ENCODE measurements at places on chromosomes 4 and X.

- no peak for DNase-seq
Measured at GRCh38 chr4:24195991-24196736, 306.3 kb upstream of the PPARGC1A start.

DNA sequence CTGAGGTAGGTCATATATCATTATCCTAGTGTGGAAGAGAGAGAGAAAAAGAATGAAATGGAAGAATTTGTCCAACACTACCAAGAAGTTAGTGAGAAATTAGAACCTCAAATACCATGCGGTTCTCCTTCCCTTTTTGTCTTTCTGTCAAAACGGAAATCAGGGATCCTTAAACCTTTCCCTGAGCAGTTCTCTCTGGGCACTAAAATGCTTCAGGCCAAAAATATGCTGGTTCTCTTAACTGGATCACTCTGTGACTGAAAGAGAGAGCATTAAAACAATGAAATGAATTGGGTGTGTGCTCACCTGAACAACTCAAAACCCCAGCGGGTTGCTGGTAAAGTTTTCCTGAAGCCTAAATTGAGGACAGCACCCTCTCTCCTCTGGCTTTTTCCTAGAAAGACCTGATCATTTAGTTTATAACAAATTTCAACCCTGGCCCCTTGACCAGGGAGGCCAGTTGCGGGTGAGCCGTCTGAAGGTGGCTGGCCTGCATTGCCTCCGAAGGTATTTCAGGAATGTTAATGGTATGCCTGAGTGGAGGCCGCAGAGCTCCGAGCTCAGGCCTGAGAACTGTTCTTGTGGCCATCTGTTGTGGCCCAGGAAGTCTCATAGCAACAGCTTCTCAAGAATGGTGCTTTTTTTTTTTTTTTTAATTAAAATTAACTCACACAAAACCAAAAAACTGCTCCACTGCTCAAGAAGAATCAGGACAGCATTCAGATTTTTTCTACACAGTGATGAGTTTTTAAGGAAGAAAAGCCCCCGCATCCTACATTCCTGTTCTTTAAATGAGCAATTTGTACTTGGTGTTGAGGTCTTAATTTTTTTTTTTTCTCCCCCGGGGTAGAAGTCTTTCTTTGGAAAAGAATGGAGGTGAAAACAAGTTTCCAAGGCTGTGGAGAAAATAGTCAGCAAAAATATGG, 155.1 kb downstream of the SHROOM3 start:
- no peak for DNase-seq

DNA sequence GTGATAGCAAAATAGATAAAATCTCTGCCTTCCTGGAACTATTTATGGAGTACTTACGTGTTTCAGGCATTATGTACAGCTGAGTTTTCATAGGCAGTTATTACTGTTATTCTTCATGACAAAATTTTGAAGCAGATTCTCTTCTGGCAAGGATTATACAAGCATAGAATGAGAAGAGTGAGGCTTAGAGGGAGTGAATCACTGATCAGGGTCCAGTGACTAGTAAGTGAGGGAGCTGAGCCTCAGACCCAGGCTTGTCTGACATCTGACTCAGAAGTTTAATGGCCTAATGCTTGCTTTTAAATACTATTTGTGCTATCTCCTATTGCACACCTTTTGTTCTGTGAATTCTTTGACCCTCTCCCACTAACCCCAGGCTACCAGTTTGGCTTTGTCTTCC, 110.6 kb downstream of the DTHD1 start:
- DNase-seq: no peak

DNA sequence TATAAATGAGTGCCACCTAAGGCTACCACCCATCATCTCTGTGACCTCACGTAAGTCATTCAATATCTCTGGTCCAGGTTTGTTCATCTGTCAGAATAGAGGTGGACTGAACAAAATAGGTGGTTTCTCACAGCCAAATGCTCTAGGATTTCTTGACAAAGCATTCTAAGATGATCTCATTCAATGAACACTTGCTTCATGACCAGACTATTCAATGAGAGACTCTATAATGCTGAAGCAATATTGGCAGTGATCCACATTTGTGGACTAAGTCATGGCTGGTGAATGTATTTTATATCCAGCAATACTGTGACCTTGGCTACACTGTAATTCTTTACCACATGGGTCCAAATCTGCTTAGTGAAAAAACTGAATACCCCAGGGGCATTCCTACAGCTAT, 37.9 kb downstream of the LDB2 start:
- DNase-seq: no peak

DNA sequence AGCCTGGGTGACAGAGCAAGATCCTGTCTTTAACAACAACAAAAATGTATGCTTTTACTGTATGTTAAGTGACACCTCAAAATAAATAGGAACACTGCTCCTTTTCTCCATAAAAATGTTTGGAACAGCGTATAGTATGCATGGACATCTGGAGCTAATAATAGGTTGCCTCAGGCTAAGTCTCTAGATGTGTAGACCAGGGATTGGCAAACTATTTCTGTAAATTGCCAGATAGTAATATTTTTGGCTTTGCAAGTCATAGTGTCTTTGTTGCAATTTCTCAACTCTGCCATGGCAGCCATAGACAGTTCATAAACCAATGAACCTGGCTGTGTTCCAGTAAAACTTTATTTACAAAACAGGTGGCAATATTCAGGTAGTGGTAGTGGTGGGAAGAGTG, 76.6 kb upstream of the CBLL2 start:
- DNase-seq: no peak

GRCh38 chr4:7625071-7625470, 190.3 kb upstream of the PSAPL1 start:
- no peak for DNase-seq

GRCh38 chr4:127210893-127211649, 421.7 kb upstream of the INTU start:
- no peak for DNase-seq

DNA sequence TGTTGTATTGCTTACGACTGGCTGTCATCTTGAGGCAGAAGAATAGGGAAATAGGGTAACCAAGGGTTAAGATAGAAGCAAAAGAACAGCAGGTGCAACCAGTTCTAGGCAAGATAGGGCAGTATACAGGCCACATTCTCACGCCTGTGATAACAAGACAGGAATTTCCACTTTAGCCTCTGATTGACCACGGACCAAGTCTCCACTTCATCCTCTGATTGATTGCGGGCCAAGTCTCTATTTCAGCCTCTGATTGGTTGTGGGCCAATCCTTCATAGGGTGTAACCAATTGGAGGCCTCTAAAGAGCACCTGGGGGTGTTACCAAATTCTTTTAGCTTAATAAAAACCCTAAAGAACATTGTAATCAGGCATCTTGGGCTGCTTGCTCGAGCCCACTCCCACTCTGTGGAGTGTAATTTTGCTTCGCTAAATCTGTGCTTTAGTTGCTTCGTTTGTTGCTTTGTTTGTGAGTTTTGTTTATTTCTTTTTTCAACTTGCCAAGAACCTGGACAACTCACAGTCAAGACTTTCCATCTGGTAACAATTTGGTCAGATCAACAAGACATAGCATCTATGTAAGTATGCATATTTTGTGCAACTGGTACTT, 8.7 kb upstream of the TBC1D9 start:
- no peak for DNase-seq

DNA sequence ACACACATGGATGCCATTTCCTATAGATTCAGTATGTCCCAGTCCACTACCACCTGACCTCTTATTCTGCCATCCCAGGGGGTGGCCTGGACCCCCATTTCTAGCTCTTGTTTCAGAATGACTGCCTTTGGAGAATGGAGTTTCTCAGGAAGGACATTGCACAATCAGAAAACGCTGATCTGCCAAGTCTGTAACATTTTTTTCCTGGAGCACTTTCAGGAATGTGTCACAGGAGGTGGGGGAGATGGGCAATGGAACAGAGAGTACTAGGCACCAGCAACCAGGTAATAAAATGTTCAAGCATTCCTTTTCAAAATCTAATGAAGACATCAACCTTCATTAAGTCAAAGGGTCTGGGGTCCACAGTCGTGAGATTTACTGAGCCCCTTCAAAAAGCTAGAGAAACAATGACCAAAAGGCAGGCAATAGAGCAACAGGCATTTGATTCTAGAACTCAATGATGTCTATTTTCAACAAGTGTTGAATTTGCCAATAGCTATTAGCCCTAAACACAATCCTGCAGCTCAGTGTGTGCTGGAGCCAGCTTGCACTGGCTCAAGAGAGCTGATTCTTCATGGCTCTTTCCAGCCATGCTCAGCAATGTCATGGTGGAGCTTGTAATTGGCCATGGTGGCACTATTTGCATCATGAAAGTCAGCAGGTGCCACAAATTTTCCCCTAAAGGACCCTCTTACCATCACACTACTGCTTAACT, 87.1 kb downstream of the KDR start:
- DNase-seq: no peak

GRCh38 chr4:128006592-128006991, 41.4 kb downstream of the ABHD18 start:
- DNase-seq: no peak

DNA sequence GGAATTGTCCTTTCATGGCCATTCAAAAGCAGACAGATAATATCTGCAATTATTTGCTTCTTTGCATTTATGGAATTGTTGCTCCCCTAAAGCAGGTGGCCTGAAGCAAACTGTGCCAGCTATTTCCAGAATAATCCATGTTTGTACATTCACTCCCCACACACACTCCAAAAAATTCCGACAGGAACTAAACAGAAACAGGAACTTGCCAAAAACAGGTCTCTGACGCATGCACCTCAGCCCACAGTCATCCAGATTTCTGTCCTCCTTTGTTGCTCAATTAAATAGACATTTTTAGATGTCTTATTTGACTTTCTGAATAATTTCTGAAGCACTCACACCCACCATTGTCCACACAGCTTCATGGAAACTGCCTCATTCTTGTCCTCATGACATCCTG, 71.5 kb upstream of the EDNRA start:
- DNase-seq: no peak

GRCh38 chrX:9204560-9204959, 170.6 kb upstream of the FAM9B start:
- no peak for DNase-seq

- no peak for DNase-seq
Measured at GRCh38 chrX:111506826-111507225, 4.6 kb upstream of the SERTM2 start.
